ENCODE measurements at places on chromosomes 6 and 20.

DNA sequence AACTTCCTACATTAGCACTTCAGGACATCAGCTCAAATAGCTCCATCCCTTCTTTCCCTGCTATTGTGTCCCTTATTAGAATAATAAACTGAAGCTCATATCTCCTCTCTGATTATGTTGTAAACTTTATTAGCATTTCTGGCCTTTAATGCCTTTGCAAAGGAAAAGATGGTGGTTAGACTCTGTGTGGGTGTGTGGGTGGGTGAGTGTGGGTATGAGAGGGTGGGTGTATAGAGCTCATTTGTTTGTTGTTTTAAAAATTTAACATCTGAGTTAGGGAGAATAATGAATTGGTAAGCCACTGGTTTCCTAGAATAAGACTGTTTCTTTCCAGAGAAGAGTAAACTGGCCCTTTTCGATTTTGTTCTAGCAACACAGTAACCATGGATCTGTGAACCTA is 70.6 kb upstream of the L3MBTL3 start:
- no peak for DNase-seq

DNA sequence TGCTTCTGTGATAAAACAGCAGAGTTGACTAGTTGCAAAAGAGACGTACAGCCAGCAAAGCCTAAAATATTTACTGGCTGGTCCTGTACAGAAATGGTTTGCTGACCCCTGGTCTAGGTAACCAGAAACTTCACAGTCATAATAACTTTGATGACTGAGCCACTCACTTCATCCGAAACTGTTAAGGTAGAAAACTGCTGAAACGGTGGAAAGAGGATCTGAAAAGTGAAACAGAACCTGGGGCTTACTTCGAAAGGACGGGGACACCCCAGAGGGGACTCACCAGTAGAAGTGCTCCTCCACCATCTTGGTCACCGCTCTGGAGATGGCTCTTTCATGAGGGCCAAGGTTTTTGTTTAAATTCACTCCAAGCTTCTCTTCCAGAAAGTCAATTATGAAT is 16.4 kb downstream of the FAXC start:
- DNase-seq: no peak

DNA sequence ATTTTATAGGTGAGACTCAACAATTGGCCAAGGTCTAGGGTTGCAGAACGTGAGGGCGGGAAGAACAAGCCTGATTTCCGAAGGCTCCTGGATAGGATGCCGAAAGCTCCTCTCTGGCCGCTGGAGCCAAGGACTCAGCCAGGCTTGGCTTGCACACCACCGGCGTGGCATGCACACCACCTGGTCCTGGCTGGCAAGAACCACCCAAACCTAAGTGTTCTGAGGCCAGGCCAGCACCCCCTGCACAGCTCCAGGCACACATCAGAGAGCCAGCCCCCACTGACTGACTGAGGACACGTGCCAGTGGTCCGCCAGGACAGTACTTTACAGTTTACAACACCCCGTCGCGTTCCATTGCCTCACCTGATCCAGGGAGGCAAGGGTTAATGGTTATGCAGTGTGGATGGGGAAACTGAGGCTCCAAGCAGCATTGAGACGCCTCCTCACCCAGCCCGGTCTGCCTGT is 414 bp downstream of the TGM2 start:
- DNase-seq: no peak

DNA sequence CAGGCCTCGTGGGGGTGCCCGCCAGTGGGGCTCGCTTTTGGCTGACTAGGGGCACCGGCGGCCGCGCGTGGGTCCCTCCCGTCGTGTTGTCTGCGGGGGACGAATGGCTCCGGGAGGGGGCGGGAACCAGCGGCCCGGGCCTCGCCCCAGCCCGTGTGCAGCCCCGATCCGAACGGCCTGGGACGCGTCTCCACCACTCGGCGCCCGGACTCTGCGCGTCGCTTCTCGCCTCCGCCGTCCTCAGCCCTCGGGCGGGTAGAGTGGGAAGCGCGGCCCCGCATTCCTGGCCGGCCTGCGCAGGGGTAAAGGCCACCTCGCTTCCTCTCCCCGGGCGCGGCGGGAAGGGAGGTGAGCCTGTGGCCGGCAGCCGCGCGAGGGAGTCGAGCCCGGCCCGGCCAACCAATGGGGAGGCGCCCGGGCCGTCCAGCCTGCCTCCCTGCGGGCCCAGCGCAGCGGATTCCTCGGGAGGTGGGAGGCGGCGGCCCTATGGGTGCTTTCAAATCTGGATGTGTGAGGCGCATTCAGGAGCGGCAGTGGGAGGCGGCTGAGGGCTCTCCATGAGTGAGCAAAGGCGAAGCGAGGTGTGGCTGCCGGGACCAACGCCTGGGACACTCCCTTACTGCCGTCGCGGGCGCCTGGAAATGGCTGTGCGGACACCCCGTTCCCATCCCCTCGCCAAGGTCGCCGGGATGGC is 1.1 kb upstream of the ZBTB46 start:
- no peak for DNase-seq

All from effector memory CD4-positive, alpha-beta T cell (primary cell).